Hematopoietic multipotent progenitor cell treated with erythropoietin and hydrocortisone succinate and interleukin-3 and kit ligand, for 8 days (in vitro differentiated cells): ENCODE measurements at places on chromosomes 7 and 10.

- no peak for DNase-seq
Measured at GRCh38 chr7:70660154-70660818, 471.7 kb upstream of the GALNT17 start.

DNA sequence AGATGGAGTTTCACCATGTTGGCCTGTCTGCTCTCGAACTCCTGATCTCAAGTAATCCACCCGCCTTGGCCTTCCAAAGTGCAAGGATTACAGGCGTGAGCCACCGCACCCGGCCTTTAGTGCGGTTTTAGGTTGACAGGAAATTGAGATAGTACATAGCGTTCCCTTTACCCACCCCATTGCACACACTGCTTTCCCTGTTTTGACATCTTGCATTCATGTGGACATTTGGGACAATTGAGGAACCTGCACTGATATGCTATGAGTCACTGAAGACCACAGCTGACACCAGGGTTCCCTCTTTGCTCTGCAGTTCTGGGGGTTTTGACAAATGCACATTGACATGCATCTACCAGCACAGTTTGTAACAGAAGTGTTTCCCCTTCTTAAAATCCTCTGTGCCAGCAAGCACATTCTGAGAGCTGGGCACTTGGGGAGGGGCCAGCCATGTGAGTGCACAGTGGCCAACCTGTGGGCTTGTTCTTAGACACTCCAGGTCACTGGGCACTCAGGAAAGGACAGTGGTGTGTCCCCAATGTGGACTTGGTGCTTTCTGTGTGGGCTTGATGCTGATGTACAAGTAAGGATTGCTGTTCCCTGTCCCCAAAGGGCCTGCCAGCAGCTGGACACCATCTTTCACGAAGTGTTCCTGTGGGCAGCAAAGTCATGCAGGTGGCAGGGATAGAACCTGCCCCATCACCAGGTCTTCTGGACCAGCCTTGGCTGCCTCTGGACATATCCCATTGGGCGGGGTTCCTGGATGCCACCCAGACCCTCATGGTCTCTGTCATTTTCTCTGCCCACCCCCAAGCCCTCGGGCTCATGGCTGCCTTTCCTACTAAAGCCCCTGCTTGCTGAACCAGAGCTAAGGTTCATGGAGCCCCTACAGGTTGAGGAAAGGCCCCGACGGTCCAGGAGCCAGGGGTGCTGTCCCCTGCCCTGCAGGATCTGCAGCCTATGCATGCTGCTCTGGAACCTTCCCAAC is 579.8 kb downstream of the GLRX3 start:
- no peak for DNase-seq

DNA sequence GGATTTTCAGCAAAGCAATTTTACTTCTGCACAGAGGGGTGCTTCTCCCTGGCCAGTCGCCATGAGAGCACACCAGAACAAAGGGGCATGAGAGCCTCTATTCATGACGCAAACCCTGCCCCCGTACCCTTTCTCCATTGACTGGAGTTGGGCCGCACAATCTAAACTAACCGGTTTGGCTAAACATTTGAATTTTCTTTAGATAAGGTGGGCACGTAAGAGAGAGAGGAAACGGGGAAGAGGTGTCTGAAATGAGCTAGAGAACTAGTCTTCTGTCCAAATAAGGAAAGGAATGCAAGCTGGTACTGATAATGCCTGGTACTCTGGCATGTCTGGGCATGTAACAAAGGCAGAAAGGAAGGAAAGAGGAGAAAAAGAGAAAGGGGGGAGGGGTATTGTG is 13.2 kb upstream of the SCIN start:
- DNase-seq, result peak; percentile 19

- DNase-seq, result peak; percentile 44
Measured at GRCh38 chr7:128398016-128398840, 11.6 kb downstream of the IMPDH1 start.

GRCh38 chr10:60998932-60999331 is 54.9 kb upstream of the RHOBTB1 start:
- DNase-seq, result no peak

- no peak for DNase-seq
Measured at GRCh38 chr10:49257626-49258349, 41.2 kb upstream of the C10orf71 start.

- no peak for DNase-seq
Measured at GRCh38 chr10:24209432-24209771, 464 bp downstream of the KIAA1217 start.

- DNase-seq, result no peak
Measured at GRCh38 chr7:37815671-37816371, 32.6 kb upstream of the NME8 start.

- no peak for DNase-seq
Measured at GRCh38 chr7:92360387-92360786, 86.9 kb upstream of the GATAD1 start.

DNA sequence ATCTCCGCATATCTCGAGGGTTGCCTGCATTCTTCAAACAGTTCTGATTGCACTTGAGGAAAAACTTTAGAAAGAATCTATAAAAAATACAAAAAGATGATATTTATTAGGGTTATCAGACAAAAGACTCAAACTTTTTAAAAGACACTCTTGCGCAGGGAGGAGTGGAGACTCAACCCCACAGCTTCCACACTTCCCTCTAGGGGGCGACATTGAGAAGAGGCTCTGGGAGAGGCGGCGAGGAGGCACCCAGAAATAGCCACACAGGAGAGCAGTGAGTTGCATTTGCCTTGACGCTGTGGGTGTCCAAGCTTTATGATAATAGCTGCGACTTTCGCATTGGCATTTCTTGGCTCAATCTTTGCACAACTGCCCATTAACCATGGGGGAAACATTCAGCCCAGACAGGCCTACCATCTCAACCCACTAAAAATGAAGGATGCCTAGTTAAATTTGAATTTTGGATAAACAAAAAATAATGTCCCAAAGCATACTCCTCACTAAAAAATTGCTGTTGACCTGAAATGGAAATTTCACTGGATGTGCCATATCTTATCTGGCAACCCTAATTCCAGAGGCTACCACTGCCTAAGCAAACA is 86.2 kb downstream of the EBF3 start:
- peak; percentile 58 for DNase-seq

GRCh38 chr10:133088956-133089800 is 1.5 kb downstream of the ADGRA1 start:
- DNase-seq, result no peak

DNA sequence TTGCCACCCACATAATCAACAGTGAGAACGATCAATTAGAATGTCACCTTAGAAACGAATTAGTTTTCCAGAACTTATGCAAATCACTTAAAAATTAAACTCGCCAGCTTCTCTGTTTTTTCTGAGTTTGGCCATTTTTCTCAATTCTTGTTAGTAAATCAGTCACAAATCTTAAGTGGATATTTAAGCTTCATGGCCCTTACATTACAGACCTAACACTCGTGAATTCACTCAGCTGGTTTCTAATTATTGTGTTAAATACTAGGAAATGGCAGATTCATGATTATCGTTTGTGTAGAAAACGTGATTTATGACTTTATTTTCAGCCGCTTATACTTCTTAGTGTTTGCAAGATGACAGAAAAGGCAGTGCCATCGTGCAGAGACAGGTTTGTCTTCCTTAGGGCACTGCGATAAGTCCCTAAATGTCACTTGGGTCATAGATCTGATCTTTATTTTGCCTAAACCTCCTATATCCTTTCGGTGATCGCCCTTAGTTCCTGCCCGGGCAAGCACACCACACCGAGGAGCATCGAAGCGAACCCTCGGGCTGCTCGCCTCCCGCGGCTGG is 587 bp upstream of the CELF2 start:
- DNase-seq, result peak; percentile 6

- no peak for DNase-seq
Measured at GRCh38 chr7:74324531-74325209, 35.5 kb downstream of the CLIP2 start.

DNA sequence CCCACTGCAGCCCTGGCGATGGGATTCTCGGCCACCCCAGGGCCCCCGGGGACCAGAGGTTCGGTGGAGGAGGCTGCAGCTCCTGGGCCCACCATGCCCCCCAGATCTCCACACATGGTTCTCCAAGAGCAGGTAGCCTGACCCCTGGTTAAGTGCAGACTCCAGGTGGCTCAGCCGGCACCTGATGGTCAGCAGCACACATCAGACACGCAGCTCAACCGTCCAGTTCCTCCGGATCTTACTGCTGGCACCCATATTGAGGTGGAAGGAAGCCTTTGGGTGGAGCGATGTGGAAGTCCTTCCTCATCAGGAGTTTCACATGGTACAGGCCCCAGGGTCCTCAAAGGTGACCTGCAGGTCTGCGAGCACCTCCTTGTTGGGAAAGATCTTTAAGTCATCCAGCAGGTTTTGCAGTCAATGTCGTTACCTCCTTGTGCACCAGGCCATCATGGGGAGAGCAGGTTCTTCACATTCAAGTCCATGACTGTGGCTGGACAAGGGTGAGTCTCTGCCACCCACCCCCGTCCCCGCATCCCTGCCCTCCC is 74.2 kb upstream of the EEPD1 start:
- no peak for DNase-seq

- no peak for DNase-seq
Measured at GRCh38 chr10:104980368-104980767, 339.3 kb downstream of the SORCS3 start.

DNA sequence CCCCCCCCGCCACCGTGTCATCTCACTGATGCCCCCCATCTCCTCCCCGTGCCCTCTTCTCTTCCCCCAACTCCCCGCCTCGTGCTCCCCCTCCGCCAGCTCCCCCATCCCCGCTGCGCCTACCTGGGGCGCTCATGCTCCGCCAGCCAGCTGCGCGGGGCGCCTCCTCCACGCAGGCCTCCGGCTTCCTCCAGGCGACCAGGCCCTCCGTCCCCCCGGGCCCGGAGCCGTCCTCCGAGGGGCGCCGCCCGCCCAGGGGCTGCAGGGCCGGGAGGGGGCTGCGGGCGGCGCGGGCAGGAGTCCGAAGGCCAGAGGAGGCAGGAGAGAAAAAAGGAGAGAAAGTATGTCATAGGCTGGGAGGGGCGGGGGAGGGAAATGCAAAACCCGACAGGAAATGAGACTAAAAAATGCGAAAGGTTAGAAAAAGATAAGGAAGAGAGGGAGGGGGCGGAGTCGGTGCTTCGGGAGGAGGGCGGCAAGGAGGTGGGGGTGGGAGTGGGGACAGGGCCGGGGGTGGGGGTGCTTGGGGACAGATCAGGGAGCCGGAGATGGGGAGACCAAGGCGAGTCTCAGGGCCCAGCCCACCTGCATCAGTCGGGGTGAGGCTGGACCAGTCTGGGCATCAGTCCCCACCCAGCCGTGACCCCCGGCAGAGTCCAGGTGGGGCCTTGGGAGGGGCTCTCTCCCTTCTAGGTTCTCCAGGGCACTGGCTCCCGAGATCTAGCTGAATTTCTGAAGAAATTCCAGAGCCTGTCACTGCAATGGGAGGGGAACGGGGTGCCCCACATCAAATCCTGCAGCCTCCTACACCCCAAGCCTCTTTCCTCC is at the start of gene CARD11:
Gene CARD11, minus strand, starts transcription at position 324 of the 828 bp plus-strand sequence. CDS start 85,361 bp downstream, outside the sequence.
- DNase-seq, result peak; percentile 34

- no peak for DNase-seq
Measured at GRCh38 chr7:77426521-77427051, 10.4 kb upstream of the GSAP start.

- no peak for DNase-seq
Measured at GRCh38 chr7:2640846-2641316, 9.1 kb downstream of the TTYH3 start.

DNA sequence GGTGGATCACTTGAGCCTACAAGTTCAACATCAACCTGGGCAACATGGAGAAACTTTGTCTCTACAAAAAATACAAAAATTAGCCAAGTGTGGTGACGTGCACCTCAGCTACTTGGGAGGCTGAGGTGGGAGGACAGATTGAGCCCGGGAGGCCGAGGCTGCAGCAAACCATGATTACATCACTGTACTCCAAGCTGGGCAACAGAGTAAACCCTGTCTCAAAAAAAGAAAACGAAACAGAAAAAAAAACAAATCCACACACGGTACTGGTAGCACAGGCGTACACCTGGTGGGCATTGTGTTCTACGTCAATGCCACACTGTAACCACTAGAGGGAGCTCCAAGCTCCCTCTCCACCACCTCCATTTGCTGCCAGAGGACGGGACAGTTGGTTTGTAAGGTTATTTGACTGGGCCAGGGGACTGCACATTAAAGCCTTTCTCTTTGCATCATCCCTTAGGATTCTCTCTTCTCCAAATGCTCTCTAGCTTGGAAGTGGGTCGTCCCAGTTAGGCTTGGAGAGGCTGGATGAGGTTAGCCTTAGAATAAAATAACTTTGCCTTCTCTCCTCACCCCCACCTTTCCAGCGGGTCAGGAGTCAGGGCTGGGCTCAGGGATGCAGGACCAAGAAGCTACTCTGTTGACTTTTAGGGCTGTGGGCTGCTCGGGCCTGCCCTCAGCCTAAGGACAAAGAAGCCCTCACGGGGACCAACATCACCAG is 130.8 kb downstream of the SORBS1 start:
- peak; percentile 73 for DNase-seq

GRCh38 chr10:4889959-4890358 is 64.0 kb downstream of the AKR1E2 start:
- no peak for DNase-seq

DNA sequence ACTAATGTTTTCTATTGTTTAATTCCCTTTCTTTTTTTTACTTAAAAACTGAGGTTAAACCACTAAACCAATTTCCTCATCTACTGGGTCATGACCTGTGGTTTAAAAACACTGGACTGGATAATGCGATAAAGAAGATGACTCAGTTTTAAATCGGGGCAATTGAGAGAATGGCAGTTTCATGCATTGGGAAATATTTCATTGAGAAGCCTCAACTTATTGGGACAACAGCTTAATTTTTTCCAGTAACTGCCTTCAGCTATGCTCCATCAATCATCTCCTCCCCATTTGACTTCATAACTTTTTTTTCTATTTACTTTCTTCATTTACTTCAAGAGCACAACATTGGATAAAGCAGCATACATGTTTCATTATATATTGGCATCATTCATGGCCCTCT is 61.8 kb upstream of the MET start:
- peak; percentile 15 for DNase-seq

DNA sequence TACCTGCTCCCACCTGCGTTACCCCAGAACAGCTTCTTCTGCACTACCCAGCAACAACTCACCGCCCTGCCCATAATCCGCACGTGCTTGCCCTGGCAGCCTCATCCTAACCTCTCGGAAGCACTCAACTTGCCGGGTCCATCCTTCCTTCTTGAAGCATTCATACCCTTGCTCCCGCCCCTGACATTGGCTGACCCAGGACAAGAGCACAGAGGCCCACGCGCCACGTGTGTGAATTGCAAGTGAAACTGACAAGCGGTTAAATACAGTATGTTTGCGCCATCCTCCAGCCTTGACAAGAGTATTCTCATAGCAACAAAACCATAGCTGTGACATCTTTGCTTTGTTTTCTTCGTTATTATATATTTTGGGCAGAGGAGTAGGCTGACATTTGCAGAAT is 10.9 kb upstream of the OCM start:
- DNase-seq, result no peak

- DNase-seq, result no peak
Measured at GRCh38 chr10:86803156-86803555, 46.7 kb downstream of the BMPR1A start.

- DNase-seq, result peak; percentile 30
Measured at GRCh38 chr7:3107889-3108570, 64.4 kb upstream of the CARD11 start.

GRCh38 chr7:143372070-143372469 is 9.1 kb upstream of the ZYX start:
- DNase-seq, result peak; percentile 77

- DNase-seq, result no peak
Measured at GRCh38 chr7:140230516-140230860, 53.7 kb upstream of the KDM7A start.

GRCh38 chr10:124039483-124040013 is 53.9 kb downstream of the CHST15 start:
- no peak for DNase-seq
